Muscle of back (tissue), 13 donors: ENCODE measurements at places on chromosomes 7 and 10. TPM values are rescaled to one million over a fixed set of nuclear protein-coding genes. Genes with fewer than 3 reads are reported as not detected.

Gene UPK3B
- not detected for polyA plus RNA-seq

Gene PLXNA4
- polyA plus RNA-seq: 2.2 TPM

Gene AGBL3
- 4.6 TPM for polyA plus RNA-seq

DNA sequence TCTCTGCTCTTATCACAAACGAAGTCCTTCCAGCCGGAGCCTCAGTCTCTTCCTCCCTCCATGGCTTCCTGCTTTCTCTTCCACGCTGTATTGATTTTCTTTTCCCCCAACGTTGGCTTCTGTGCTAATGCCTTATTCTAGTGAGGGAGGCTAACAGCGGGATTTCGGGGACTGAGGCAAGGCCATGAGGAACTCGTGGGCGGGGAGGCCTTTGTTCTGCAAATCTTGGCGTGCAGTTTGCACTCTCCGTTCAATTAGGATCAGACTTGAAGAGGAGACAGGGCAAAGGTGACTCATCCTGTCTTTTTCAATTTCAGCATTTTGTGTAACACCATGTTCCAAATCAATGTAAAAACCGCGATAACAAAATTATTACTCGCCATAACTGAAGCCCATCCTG lies 25.3 kb downstream of the EN2 start:
- no peak for DNase-seq

DNA sequence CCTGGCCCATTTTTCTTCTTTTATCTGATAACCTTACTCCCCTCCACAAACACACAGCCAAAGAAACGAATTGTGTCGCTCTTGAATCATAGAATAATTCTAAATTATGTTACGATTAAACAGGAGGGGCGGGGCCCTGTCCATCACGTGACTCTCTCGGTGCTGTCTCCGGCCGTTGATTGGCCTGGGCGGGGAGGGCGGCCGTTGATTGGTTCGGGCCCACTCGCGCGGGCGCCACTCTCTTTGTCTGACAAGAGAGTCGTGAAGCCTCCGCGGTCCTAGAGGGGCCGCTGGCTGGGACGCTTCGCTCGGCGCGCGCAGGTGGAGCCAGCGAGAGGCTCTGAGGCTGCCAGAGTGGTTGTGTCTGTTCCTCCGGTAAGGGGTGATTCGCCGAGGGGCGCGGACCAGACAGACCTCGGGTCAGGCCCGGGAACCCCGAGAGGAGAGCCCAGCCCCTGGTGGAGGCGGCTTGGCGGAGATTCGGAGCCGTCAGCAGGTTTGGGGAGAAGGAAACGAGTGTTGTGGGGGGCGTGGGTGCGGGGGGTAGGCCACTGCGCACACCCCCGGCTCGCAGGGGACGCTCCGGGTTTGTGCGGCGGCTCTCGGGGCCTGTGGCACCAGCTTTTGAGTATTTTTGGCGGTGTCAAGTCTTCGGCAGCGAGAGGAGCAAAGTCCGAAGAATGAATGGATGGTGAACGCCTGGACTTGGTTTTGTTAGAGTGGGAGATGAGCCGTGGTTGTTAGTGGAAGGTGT lies at the start of gene ZNF789:
Gene ZNF789 (plus strand): TSS at position 330 of the 754 bp plus-strand sequence. CDS start 3,567 bp downstream, outside the sequence.
- peak; percentile 96 for DNase-seq

GRCh38 chr10:111558211-111558610 lies 481.4 kb downstream of the ADRA2A start:
- DNase-seq: no peak

DNA sequence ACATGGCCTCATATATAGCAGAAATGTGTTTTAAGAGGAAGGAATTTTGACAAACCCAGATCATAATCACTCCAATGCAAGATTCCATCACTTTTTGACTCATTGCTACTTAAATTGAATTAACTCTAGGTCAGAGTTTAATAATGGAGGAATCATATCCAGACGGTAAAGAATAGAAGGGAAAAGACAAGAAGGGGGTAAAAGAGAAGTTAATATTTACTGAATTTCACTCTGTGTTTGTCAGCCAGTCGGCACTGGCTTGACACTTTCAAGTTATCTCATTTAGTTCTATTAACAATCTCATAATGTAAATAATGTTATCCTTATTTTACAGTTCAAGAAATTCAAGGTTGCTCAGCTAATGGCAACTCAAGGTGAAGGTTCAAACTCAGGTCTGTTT lies 147.5 kb downstream of the SEMA3A start:
- DNase-seq: no peak

- DNase-seq: no peak
Measured at GRCh38 chr7:70830060-70830395, 301.9 kb upstream of the GALNT17 start.

DNA sequence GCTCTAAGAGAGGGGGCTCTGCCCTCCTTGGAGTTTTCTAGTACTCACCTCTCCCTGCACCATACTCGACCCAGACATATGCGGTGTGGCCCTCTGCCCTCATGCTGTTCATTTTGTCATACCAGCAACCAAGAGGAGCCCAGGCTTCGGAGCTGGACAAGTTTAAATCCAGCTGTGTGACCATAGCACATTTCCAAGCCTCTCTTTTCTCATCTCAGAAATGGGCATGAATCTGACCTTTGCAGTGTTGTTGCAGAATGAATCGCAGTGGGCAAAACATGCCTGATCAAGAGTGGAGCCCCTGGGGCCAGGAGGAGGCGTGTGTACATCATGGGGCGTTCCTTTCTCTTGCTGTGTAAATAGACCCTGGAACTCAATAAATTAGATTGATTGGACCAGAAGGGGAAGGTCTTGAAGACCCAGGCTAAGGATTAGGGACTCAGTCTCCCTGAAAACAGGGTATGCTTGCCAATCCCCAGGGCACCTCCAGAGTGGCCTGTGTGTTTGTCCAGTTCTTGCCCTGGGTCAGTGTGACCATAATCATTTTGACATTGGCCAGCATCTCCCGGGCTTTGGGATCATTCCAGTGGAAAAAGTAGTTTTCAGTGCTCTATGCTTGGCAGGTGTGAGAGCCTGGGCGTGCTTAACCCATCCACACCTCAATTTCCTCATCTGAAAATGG lies 59.6 kb downstream of the ZMIZ1 start:
- DNase-seq: no peak
